ENCODE measurements at places on chromosomes 3 and 15.
A peak's percentile ranks its signal among the peaks of the same experiment; 100 is the strongest.

DNA sequence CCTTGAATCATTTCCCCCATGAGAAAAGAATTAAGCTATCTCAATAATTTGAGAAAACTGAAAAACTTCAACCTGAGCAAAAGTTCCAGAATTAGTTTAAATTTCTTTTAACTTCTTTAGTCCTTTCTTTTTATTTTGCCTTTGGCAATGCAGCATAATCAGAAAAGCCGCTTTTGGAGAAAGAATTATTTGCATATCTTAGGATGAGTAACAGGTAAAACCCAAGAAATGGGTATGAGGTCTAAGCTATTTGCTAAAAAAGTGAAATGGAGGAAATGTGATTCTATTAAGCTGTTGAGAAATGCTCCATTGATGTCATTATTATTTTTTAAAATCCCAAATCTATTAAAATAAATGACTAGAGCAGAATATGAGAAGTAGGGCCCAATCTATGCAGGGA, 1238.3 kb upstream of the GBE1 start:
- DNase-seq, result no peak

DNA sequence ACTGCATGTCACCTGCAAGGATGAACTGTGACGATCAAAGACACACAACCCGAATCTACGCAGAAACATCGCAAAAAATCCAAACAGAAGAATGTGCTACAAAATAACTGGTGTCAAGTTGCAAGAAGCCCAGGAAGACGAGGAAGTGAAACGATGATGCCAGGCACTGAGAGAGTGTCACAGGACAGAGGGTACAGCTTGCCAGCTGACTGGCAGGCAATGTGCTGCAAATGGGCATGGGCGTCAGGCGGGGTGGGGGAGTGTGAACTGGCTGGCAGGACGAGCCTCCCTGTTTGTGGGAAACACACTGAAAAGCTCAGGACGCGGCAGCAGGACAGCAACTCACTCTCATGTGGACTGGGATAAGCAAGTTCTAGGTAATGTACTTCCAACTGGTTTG, 28.9 kb upstream of the OCA2 start:
- DNase-seq, result no peak

GRCh38 chr15:81893182-81893835, 152.5 kb downstream of the MEX3B start:
- DNase-seq, result no peak

- no peak for DNase-seq
Observed at GRCh38 chr15:64596701-64597476, 136.5 kb downstream of the ZNF609 start.

DNA sequence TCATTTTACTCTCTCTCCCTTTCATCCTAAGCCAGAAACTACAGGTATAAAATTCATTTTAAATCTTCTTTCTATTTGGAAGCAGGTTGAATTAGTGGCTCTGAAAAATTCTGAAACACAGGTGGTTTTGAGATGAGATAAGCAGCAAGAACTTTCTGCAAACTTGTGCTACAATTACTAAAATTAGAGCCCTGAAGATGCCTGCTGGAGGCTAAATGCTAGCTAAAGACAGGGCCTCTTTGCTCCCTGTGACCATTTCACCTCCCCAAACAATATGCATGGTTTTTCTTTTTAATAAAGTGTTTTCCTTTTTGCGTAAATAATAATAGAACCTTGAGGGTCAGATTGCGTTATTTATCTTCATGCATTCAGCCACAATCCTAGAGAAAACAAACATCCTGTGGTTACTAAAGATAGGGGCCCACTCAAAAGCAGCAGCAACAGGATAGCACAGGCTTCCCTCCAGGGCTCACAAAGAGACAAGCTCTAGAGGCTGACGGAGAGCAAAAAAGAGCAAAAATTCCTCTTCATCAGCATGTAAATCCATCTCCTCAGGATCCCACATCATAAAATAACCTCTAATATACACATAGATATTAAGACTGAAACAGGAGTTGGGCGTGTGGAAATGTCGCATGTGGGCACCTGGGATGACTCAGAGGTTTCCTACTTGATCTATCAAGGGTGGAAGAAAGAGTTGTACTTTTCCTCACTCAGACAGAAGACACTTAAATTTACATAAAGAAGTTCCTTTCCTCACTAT, 26.5 kb upstream of the CP start:
- DNase-seq, result peak; percentile 30

- DNase-seq, result no peak
Observed at GRCh38 chr15:45855907-45856579, 221.2 kb downstream of the SQOR start.

DNA sequence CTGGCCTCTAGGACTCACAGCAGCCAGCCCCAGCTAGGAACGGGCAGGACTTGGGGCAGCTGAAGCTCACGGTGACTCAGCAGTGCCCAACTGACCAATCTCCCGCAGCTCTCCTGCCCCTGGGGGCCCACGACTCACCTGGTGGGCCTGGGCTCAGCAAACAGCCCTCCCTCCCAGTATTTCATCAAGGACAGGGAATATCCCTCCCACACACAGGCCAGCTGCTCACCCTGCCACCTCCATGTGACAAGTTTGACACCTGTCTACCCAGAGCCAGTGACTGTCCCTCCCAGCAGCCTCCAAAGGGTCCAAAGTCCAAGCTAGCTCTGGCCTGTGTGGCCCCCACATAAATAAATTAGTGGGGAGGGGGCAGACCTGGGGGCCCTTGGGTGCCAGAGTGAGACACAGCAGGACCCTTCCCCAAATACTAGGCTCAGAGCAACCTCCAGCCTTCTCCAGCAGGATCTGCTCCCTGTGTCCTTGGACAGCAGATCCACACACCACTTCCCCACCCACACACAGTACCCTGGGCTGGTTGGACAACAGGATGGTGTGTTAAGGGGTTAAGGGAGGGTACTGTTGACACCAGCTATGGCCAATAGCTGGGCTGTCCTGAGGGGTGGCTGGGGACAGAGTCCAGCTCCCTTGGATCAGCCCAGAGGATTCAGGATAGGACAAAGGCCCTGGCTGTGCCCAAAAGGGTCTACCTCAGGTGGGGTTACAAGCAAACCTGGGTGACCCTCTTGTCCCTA, 4.3 kb downstream of the GNAT1 start:
- DNase-seq, result no peak

DNA sequence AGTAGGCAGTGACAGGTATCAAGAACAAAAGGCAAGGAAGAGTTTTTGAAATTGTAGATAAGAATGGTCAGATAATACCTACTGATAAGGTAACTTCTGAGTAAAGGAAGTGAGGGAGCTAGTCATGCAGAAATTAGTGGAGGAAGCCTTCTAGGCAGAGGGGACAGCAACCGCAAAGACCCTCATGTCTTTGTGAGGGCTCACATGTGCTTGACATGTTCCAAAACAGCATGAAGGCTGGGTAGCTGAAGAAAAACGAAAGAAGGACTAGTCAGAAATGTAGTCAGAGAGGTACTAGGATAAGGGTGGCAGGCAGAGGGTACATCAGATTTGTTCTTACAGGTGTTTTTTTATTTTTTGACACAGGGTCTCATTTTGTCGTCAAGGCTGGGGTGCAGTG, 5.3 kb downstream of the SIN3A start:
- no peak for DNase-seq

GRCh38 chr15:101070502-101071273, 151.5 kb downstream of the LRRK1 start:
- no peak for DNase-seq

- no peak for DNase-seq
Observed at GRCh38 chr15:64808785-64809453, 16.5 kb downstream of the PIF1 start.

DNA sequence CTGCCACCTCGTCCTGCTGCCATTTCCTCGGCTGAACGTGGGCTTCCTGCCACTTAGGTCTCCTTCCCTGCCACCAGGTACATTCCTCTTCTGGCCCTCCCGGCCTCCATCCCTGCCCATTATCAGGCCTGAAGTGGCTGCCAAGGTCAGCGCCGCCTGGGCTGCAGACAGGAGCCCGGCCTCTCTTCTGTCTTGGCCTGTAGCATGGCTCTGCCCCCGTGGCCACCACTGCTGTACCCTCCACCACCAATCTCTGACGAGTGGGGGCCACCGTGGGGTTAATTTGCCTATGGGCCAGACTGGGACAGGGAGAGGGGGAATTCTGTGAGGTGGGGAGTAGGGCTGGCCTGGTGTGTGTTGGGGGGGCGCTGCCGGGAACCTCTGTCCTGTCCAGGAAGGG, 2.0 kb upstream of the BAHD1 start:
- DNase-seq, result no peak

- no peak for DNase-seq
Observed at GRCh38 chr3:59631482-59631881, 581.7 kb upstream of the CFAP20DC start.

DNA sequence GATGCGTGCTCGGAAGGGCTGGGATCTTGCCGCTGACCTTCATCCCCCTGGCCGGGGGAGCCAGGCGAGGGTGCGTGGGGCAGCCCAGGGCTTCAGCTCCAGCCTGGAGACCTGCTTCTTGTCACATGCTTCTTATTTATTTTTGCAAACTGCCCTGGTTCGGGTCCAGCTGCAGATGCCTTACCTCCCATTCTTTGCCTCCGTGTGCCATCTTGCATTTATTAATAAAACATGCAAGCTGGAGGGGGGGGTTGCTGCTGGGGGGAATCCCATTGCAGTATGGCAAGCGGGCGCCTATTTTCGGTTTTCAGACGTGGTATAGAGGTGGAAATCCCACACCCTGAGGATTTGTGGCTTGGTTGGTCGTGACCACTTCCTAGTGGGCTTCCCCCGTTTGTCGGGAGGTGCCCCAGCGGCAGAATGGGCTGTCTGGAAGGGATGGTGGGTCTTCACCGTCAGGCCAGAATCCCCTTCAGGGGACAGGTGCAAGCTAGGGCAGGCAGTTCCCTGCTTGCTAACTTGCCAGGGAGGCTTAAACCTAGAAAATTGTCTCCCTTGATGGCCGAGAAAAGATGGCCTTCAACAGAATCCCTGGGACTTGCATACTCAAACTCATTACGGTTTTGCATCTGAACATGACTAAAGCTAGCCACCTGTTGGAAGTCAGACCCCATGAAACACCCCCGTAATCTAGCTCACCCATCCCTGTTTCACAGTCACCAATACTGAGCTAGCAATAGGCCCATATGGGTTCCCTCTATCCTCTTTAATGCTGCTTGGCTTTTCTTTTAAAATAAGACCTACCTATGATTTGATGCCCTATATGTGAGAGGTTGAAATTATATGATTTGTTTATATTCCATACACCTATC, 569 bp downstream of the TMEM266 start:
- no peak for DNase-seq

DNA sequence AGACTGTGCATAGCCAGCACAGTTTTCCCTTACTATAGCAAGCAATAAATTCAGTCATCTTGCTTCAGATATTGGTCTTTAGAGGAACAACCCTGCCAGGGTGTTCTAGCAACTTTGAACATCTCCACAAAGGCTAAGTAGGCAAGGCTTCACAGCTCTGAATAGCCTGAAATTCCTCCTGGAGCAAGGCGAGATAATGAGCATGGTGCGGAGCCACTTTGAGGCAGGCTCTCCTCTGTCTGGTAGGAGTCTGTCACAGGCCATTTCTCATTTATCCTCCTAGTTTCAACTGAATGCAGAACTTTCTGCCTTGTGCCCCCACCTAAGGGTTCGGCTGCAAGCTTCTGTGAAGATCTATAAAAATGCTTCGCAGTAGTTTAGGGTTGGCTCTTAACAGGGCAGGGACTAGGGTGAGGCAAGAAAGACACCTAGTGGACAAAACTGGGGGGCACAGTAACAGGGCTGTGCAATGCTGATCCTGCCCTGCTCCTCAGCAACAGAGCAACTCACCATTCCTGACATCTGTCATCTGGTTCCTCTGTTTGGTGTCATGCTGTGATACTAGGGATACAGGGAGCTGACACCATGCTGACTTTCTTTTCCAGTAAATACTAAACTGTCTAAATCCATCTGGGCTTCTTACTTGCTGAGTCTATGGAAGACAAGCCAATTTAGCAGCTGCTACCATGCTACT, 16.6 kb upstream of the EHHADH start:
- DNase-seq, result no peak

- DNase-seq, result no peak
Observed at GRCh38 chr3:2247831-2248230, 149.2 kb downstream of the CNTN4 start.

DNA sequence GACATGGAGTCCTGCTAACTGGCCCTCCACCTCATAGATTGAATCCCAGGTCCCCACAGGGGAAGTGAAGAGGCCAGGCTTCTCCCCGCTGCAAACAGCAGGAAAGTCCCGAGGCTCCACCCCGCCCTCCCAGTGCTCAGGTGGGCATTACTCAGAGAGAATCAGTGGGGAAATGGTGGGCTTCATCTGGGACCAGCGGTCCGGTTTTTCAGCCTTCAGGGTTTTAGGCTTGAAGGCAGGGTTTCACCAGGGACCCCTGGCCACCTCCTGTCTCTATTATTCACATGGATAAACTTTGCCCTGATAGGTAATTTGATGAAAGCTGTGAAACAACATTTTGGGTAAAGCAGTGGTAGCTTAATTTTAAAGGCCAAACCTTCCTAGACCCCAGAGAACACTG, 31.3 kb downstream of the MKRN3 start:
- no peak for DNase-seq

DNA sequence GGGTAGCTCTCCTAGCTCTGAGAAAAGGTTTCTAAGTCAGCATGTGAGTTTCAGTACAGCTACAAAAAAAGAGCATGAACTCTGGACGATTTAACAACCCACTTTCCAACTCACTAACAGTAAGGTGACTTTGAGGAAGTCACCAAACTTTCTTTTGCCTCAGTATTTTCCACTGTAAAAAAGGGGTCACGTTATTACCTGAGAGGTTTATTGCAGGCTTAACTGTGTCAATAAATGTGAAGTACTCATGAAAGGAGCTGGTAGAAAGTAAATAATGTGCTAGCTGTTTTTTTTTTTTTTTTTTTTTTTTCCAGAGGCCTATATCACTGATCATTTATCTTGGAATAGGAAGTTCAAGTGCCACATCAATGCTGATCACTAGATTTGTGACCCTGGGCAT, 89.3 kb downstream of the PLSCR2 start:
- DNase-seq, result no peak

GRCh38 chr3:13192471-13193213, 119.4 kb upstream of the IQSEC1 start:
- DNase-seq, result no peak

All from stimulated activated CD4-positive, alpha-beta T cell treated with anti-CD3 and anti-CD28 coated beads, Interleukin-1b, Interleukin-23, amount 100 ng/mL, for 24 hours (primary cell).